ENCODE measurements at places on chromosomes 4 and X.
A peak's percentile ranks its signal among the peaks of the same experiment; 100 is the strongest.

DNA sequence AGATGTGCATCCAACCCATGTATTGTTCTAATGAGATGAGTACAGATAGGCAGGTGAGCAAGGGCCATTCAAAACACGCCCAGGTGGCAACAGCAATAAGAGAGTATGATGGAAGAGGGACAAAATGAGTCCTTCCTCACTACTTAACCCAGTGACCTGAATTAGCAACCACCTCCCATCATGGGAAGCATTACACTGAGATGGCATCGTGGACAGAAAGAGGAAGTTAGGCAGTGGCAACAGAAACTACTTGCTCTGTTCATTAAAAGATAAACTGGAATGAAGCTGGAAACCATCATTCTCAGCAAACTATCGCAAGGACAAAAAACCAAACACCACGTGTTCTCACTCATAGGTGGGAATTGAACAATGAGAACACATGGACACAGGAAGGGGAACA lies 17.2 kb downstream of the RXFP1 start:
- DNase-seq: no peak

DNA sequence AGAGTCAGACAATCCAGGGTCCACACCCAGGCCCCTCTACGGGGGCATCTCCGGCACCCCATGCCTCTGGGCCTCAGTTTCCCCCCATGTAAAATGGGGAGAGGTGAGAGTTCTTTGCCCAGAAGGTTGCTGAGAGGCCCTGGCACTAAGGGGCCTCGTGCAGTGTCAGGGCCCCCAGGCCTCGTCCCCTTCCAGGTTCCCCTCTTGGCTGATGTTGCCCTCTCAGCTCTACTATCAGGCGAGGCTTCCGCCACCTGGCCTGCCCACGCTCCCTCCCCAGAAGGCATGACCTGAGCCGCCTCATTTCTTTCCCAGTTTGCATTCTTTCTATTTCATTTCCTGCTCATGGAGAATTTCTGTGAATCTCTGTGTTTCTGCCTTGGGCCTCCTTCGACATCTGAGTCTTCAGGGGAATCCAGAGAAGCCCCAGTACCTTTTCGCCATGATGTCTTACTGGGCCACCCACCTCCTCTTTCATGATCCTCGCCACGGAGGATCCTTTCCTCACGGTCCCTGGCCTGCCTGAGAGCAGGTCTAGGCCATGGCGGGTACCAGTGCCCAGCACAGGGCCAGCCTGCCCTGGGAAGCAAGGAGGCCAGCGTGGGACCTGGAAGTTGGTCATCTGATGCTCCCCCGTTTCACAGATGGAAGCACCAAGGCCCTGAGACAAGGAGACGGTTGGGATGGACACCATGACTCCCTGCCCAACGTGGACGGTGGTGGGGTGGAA lies 21.9 kb upstream of the MRFAP1 start:
- DNase-seq: no peak

- no peak for DNase-seq
Observed at GRCh38 chrX:51891821-51892551, 1.4 kb upstream of the MAGED1 start.

GRCh38 chr4:65344278-65344825 lies 325.9 kb downstream of the EPHA5 start:
- DNase-seq: no peak

DNA sequence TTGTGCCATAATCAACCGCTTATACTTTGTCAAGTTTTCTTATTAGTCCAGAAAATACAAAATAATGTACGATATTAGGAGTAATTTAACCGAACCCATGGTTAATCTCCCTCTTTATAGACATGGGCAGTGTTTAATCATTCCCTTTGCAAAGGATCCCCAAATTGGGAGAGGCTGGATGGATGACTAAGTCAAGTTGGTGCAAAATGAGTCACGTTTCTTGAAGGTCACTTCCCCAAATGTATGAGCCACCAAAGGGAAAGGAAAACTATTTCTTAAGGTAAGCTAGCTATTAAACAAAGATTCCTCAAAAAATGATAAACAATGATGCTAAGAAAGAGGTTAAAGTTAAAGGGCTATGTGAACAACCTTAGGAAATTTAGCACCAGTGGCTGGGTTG lies 17.5 kb downstream of the MAML3 start:
- no peak for DNase-seq

- peak; percentile 44 for DNase-seq
Observed at GRCh38 chrX:129759576-129760061, 20.1 kb upstream of the SASH3 start.

GRCh38 chr4:819401-820229 lies 6.3 kb downstream of the CPLX1 start:
- DNase-seq: no peak

DNA sequence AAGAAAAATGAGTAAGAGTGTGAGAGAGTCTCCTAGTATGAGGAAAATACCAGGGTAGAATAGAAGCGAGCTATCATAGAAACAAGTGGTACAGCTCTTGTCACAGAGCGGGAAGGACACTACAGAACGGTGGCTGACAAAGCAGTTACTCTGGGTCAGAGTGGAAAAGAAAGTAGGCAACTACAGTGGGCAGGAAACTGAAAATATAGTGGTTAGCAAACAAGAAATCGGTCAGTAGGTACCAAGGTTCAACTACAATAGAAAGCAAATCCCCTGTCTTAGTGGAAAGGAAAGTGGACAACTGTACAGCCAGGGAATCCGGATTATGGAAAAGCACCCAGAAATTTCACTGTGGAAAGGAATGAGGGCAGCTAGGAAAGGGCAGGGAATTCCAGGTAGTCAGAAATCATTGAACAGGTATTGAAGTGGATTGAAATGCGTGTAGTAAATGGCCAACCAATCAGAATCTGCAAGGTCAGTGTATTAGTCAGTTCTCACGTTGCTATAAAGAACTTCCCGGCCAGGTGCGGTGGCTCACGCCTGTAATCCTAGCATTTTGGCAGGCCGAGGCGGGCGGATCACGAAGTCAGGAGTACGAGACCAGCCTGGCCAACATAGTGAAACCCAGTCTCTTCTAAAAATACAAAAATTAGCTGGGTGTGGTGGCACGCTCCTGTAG lies 219.6 kb upstream of the DIAPH2 start:
- DNase-seq: no peak

DNA sequence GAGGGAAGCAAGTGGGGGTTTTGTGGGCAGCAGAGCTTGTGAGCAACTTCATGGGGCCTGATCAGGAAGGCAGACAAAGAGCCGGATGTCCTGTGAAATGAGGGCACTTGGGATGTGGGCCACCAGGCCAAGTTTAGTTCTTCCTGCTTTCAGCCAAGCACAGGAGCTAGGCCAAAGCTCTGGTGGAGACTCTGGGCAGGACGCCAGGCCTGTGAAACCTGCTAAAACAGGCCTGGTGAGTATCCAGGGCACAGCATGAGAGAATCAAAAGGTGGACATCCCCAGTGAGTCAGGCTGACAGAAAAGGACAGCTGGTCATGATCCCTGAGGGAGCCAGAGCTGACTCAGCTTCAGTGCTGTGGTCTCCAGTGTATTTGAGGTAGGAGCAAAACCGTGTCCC lies 95.7 kb downstream of the NPNT start:
- no peak for DNase-seq

- DNase-seq: no peak
Observed at GRCh38 chr4:120616-121015, 3.7 kb upstream of the ZNF718 start.

DNA sequence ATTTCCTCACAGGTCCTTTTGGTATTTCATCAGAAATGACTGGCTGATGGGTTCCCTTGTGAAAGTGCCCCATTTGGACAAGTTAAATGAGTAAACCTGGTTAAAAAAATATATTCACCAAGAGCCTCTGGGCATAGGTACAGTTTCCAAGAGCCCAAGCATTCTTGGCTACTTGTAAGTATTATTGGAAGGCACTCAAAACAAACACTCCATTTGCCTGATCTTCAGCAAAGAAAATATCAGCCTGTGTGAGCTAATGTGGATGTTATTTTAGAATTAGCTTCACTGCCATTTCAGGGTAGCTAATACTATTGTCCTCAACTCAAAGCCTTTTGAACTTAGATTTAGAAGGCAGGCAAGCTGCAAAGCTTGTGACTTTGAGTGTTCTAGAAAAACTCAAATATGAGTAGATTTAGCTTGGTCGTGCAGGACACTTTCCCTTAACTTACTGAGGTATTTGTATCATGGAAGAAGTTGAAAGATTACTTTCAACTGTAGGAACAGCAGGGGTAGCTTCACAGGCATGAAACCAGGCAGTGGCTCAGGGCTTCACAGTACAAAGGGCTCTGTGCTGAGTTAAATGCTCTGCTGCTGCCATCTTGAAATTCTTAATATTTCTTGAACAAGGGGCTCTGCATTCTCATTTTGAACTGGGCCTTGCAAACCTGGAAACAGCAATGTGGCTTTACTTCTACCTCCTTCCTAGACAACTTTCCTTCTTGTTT lies 177.2 kb downstream of the AMELX start:
- DNase-seq: no peak

GRCh38 chrX:9888953-9889470 lies 78.1 kb upstream of the CLDN34 start:
- no peak for DNase-seq

GRCh38 chr4:80125252-80126177 lies 52.5 kb upstream of the ANTXR2 start:
- DNase-seq: peak; percentile 15

DNA sequence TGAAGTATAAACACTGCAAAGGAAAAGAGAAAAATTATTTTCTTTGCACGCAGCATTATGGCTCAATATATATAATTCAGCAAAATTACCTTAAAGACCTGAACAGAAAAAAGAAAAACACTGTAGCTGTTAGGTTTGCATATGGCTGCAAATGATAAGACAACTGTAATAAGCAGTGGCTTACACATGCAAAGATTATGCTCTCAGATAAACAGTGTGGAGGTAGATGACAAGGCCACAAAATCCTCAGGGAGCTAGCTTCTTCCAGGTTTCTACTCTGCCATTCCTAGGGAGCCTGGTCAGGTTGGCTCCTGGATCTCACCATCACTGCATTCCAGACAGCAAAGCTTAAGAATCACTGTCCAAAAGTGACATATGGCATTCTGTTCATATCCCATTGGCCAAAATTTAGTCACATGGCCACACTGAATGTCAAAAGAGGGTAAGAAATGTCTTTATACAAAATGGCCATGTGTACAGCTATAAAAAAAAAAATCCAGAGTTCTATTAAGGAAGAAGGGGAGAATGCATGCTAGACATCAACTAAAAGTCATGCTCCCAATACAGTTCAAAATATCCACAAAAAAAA lies 195.2 kb upstream of the SLC7A11 start:
- DNase-seq: no peak

- DNase-seq: no peak
Observed at GRCh38 chr4:148065075-148065474, 333.2 kb downstream of the ARHGAP10 start.

DNA sequence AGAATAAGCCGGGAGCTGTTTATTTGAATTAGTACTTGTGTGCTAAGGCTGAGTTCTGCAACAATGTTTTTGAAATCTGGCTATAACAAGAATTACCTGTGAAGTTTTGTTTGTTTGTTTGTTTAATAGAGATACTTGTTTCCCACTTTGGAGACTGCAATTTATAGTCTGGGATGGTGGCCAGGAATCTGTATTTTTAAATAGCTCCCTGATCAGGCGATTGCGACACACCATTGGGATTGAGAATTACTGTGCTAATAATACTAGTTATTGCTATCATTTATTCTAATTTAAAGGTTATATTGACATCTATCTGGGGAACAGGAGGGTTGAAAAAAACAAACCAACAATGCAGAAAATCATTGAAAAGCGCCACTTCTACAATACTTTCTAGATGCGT lies 951.6 kb upstream of the TENM3 start:
- DNase-seq: no peak

- no peak for DNase-seq
Observed at GRCh38 chr4:123986268-123986798, 589.7 kb downstream of the SPRY1 start.

DNA sequence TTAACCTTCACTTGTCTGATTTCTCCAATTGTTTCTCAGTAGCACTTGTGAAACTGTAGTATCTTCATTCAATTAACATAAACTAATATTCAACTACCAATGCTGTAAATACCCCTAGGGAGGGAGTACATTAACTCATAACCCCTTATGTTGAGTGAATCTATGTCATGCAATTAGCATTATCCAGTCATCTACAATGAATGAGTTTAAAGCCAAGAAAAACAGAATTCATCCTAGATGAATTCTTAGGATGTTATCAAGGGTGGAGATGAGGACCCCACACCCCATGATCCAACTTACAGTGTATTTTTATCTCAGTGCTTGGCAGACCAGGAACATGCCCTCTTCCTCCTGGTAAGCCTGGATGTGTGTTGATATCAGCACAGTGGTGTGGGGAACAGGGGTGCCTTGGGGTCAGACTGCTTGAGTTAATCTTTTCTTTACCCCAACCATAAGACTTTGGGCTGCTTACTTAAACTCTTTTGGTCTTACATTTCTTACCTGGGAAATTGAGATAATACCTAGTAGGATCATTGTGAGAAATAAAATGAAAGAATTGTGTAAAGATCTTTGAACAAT lies 62.1 kb upstream of the SCOC start:
- no peak for DNase-seq

DNA sequence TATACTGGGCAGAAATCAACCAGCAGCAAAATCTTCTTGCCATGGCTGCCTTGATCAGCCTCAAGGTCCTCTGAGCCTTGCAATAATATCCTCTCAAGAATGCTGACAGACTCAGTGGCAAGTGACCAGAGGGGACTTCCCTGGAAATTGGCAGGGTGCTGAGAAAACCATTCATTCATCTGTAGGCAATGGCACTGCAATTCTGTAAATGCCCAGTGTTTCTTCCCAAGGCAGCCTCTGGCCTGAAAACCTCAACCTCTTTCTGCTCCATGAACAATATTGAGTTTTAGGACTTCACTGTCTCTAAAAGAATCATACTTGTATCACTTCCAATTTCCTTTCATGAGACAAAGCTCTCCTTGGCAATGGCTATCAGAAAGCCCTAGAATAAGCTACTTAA lies 754.3 kb upstream of the TENM3 start:
- no peak for DNase-seq

GRCh38 chr4:43835869-43836268 lies 612.7 kb downstream of the KCTD8 start:
- no peak for DNase-seq

- no peak for DNase-seq
Observed at GRCh38 chr4:12712648-12713339, 771.3 kb downstream of the RAB28 start.

DNA sequence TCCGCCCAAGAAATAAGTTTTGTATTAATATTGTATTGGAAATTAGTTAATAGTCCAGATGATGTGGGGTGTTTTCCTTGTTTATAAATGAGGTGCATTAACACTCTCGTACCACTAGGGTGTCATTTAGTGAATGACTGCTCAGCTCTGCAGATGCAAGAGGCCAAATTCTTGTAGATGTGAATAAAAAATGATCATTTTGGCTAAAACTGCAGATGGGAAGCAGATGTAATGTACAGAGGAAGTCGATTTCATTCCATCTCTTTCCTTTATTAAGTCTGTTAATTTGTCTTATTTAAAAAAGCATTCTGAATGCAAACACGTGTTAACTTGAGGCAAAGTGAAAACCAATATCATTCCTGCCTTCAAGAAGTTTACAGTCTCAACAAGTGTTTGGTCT lies 108.1 kb downstream of the DHX15 start:
- no peak for DNase-seq

- DNase-seq: no peak
Observed at GRCh38 chrX:10216208-10216607, 59.4 kb downstream of the CLCN4 start.

GRCh38 chr4:104451573-104451972 lies 43.1 kb downstream of the CXXC4 start:
- DNase-seq: no peak

- DNase-seq: no peak
Observed at GRCh38 chr4:52657618-52658501, 1.2 kb downstream of the USP46 start.

GRCh38 chr4:96093563-96093962 lies 253.7 kb downstream of the PDHA2 start:
- DNase-seq: no peak

GRCh38 chrX:15165832-15166231 lies 104.1 kb downstream of the ASB9 start:
- DNase-seq: no peak
